A549 treated with RU486 at 1 μM for 4 hours (cell line): ENCODE measurements at places on chromosomes 16 and 17. TPM values are rescaled to one million over a fixed set of nuclear protein-coding genes. Genes with fewer than 3 reads are reported as not detected.

PLXDC1 gene
- 0.09 to 0.86 TPM (median 0.37 TPM) in 4 of 5 replicates, not detected in the other for total RNA-seq

CCL17 gene
- total RNA-seq, result not detected in 5 replicates

CDH11 gene
- 0.24 to 1.4 TPM (median 0.58 TPM) in 5 replicates for total RNA-seq

NOG gene
- 0.90 to 1.4 TPM (median 1.4 TPM) in 5 replicates for total RNA-seq

KRT20 gene
- 0.17 to 0.43 TPM (median 0.28 TPM) in 5 replicates for total RNA-seq

TLCD3B gene
- total RNA-seq, result 0.21 to 0.48 TPM (median 0.47 TPM) in 4 of 5 replicates, not detected in the other

HOXB4 gene
- total RNA-seq, result 0.09 to 0.15 TPM (median 0.12 TPM) in 3 of 5 replicates, not detected in the others

SLC38A8 gene
- total RNA-seq, result not detected in 5 replicates

KRTAP9-4 gene
- total RNA-seq, result not detected in 5 replicates

ASGR2 gene
- total RNA-seq, result 0.36 TPM in 1 of 5 replicates, not detected in the others

ZNF423 gene
- 0.07 to 0.25 TPM (median 0.12 TPM) in 5 replicates for total RNA-seq

OMG gene
- not detected in 5 replicates for total RNA-seq

TMEM238L gene
- not detected in 5 replicates for total RNA-seq

CACNA1G gene
- total RNA-seq, result 3.7 to 5.4 TPM (median 4.7 TPM) in 5 replicates

TSR3 gene
- total RNA-seq, result 56.5 to 98.9 TPM (median 94.1 TPM) in 5 replicates

B3GNT9 gene
- 6.3 to 8.5 TPM (median 8.3 TPM) in 5 replicates for total RNA-seq

KRT12 gene
- not detected in 5 replicates for total RNA-seq

ENGASE gene
- 10.8 to 21.1 TPM (median 17.4 TPM) in 5 replicates for total RNA-seq

TEKT1 gene
- 0.06 to 0.12 TPM in 2 of 5 replicates, not detected in the others for total RNA-seq

ANKRD11 gene
- 71.7 to 98.4 TPM (median 93.6 TPM) in 5 replicates for total RNA-seq

SCGB1C2 gene
- not detected in 5 replicates for total RNA-seq

KRTAP4-2 gene
- not detected in 5 replicates for total RNA-seq

SOST gene
- not detected in 5 replicates for total RNA-seq

DRC7 gene
- 0.10 TPM in 1 of 5 replicates, not detected in the others for total RNA-seq

PRSS27 gene
- total RNA-seq, result 0.77 to 1.8 TPM (median 1.5 TPM) in 5 replicates

MPP2 gene
- 1.4 to 2.0 TPM (median 1.7 TPM) in 5 replicates for total RNA-seq

ZG16 gene
- not detected in 5 replicates for total RNA-seq

PHOSPHO1 gene
- total RNA-seq, result 0.69 to 1.2 TPM (median 0.77 TPM) in 5 replicates
